ENCODE measurements at places on chromosomes 1 and 21.
A peak's percentile ranks its signal among the peaks of the same experiment; 100 is the strongest.

- no peak for DNase-seq
Observed at GRCh38 chr1:154865442-154866256, 4.4 kb downstream of the KCNN3 start.

DNA sequence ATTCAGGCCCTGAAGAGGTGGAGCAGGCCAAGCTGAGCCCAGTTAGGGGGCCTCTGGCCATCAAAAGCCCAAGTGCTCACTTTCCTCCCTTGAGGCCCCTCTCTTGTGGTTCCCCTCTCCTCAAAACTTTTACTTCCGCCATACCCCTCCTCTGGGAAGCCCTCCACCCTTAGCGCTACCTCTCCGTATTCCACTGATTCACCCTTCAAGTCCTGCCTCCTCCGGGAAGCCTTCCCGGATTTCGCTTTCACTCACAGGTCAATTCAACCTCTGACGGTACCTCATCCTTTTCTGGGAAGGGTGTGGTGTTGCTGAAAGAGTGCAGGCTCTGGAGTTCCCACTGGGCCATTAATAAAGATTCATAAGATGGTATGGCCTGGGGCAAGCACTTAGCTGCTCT is 19.1 kb downstream of the SPOCD1 start:
- DNase-seq: no peak

DNA sequence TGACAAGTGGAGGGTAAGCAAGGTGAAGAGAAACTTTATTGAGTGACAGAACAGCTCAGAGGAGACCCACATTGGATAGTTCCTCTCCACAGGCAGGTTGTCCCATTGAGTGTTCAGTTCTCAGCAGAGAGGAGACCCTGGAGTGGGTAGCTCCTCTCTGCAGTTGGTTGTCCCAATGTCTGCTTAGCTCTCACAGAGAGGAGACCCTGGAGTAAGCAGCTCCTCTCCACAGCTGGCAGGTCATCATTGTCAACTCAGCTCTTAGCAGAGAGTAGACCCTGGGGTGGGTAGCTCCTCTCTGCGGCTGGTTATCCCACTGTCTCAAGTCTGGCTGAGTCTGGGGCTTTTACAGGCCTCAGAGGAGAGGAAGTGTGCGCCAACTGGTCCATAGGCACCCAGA is 6.0 kb upstream of the CHD1L start:
- no peak for DNase-seq

DNA sequence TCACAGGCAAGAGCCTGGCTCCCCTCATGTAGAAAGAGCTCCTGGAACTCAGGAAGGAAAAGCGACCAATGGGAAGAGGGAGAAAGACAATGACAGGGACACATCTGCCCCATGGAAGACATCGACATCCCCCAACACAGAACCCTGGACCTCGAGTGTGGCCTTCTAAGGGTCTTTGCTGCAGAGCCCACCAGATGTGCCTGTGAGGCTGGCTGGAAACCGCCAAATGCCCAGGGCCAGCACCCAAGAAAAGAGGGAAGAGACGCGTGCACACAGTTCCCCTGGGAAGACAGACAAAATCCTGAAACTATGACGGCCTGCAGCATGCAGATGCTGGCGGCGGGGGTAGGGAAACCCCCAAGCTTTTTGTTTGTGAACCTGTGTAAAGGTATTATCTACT is 36.4 kb upstream of the ADARB1 start:
- no peak for DNase-seq

DNA sequence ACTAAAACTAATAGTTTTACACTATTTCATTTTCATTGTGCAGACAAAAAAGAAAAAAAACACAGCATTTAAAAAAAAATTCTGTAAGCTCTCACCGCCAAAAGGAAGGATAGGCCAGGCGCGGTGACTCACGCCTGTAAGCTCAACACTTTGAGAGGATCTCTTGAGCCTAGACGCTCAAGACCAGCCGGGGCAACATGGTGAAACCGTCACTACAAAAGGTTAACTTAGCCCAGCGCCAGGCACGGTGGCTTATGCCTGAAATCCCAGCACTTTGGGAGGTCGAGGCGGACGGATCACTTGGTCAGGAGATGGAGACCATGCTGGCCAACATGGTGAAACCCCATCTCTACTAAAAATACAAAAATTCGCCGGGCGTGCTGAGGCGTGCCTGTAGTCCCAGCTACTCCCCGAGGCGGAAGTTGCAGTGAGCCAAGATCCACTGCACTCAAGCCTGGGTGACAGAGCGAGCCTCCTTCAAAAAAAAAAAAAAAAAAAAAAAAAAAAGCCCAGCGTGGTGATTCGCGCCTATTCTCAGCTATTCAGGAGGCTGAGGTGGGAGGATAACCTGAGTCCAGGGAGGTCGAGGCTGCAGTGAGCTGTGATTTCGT is 14.3 kb upstream of the SPEN start:
- DNase-seq: peak; percentile 83

DNA sequence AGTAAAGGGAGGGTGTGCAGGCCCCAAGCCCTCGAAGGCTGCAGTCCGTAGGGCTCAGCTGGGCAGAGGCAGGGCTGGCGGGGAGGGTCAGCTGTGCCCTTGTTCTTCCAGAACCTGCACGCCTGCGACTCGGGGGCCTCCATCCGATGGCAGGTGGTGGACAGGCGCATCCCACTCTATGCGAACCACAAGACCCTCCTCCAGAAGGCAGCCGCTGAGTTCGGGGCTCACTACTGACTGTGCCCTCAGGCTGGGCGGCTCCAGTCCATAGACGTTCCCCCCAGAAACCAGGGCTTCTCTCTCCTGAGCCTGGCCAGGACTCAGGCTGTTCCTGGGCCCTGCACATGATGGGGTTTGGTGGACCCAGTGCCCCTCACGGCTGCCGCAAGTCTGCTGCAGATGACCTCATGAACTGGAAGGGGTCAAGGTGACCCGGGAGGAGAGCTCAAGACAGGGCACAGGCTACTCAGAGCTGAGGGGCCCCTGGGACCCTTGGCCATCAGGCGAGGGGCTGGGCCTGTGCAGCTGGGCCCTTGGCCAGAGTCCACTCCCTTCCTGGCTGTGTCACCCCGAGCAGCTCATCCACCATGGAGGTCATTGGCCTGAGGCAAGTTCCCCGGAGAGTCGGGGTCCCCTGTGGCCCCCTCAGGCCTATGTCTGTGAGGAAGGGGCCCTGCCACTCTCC is 13.6 kb upstream of the LRRC3 start:
- no peak for DNase-seq

- DNase-seq: no peak
Observed at GRCh38 chr1:212683357-212683722, 16.3 kb downstream of the BATF3 start.

DNA sequence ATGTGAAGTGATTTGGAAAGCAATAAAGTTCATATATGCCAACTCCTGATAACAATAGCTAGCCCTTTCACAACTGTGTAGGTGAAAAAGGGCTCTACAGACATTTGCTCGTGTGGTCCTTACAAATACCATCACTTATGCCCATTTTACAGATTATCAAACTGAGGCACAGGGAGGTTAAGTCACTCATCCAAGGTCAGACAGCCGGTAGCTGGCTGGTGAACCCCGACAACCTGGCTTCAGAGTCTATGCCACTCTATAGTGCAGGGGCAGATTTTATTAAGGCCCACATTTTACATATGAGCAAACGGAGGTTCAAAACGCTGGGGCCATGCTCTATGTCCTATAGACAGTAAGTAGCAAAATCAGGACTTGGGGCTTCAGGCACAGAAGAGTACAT is 280.5 kb downstream of the RRAGC start:
- no peak for DNase-seq

GRCh38 chr1:24986372-24986965 is 56.4 kb upstream of the RUNX3 start:
- DNase-seq: no peak

GRCh38 chr1:231879296-231879695 is 252.7 kb downstream of the DISC1 start:
- no peak for DNase-seq

GRCh38 chr1:31926252-31926651 is 11.9 kb downstream of the PTP4A2 start:
- DNase-seq: no peak

DNA sequence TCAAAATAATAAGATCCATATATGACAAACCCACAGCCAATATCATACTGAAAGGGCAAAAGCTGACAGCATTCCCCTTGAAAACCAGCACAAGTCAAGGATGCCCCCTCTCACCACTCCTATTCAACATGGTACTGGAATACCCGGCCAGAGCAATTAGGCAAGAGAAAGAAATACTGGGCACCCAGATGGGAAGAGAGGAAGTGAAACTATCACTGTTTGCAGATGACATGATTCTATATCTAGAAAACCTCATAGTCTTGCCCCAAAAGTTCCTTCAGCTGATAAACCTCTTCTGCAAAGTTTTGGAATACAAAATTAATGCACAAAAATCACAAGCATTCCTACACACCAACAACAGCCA is 442.7 kb downstream of the PTBP2 start:
- no peak for DNase-seq

- no peak for DNase-seq
Observed at GRCh38 chr1:167452483-167452882, 65.8 kb downstream of the CD247 start.

- no peak for DNase-seq
Observed at GRCh38 chr1:240046000-240046399, 45.7 kb upstream of the FMN2 start.

DNA sequence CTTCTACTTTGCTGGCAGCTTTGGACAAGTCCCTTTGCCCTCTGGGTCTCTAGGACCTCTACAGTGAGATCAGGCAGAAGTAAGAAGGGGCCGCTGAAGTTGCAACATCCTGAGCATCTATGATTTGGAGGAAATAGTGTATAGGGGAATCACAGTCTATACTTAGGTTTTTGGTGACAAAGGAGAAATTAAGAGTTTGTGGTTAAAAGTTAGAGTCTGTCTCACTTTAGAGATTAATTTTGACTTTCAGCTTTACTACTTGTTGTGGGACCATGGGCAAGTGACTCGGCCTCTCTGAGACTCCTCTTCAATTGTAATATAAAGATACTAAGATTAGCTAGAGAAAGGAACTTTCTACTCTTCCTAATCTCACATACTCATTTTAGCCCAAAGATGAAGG is 33.1 kb upstream of the LMX1A start:
- DNase-seq: no peak

DNA sequence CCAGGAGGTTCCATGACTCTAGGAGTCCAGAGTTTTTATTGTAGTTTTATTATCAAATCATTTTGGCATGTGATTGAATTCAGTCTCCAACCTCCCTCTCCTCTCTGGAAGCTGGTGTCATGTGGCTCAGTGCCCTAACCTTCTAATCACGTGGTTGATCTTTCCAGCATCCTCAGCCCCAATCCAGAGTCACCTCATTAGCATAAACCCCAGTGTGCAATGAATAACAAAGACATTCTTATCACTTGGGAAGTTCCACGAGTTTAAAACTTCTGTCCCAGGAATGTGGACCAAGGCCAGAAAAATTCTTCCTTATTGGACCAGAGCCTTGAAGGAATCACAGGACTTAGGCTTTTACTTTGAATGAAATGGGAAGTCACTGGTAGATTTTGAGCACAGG is 52.2 kb downstream of the KIRREL1 start:
- DNase-seq: no peak

GRCh38 chr1:233938476-233938875 is 34.0 kb downstream of the SLC35F3 start:
- no peak for DNase-seq

GRCh38 chr1:222616525-222616924 is 1.4 kb upstream of the MIA3 start:
- no peak for DNase-seq

DNA sequence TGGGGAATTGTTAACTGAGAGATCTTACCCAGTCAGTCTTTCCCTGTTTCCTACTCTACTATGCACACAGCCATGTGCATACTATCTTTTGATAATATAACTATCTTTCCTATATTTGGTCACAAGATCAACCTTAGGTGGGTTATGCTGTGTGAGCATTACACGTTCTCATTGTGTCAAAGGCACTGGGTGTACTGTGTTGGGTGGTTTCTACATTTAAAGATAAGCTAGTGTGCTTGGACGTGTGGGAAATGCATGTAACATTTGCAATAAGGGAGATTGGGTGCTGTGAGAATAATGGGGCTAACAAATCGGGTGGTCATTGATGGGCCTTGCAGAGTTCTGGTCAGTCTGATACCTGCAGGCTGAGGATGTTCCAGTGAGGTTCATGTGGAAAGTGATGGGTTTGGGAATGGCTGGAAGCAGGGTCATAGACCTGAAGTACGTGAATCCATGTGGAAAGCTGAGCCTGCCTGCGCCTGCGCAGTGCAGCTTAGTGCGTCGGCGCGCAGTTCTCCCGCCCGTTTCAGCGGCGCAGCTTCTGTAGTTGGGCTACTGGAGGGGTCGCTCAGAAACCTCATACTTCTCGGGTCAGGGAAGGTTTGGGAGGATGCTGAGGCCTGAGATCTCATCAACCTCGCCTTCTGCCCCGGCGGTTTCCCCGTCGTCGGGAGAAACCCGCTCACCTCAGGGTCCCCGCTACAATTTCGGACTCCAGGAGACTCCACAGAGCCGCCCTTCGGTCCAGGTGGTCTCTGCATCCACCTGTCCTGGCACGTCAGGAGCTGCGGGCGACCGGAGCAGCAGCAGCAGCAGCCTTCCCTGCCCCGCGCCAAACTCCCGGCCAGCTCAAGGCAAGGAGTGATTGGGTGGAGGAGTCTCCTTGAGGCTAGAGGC is at the start of gene MSH4:
Gene MSH4, plus strand, starts transcription at position 507 of the 897 bp plus-strand sequence. Its CDS starts 104 bp downstream, at position 611.
- DNase-seq: peak; percentile 83

- no peak for DNase-seq
Observed at GRCh38 chr21:8990326-8991087, 1530.9 kb upstream of the TPTE start.

DNA sequence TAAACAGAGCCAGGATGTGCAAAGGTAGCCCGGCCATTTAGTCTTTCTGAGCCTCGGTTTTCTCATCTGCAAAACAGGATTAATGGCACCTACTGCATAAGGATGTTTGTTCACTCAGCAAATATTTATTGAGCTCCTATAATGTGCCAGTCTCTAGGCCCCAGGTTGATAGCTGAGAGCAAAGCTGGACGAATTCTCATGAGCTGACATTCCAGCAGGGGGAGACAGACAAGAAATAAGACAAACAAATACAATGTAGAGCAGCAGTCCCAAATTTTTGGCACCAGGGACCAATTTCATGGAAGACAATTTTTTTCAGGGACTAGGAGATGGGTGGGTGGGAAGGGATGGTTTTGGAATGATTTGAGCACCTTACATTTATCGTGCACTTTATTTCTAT is 74.3 kb upstream of the PAX7 start:
- DNase-seq: peak; percentile 17

DNA sequence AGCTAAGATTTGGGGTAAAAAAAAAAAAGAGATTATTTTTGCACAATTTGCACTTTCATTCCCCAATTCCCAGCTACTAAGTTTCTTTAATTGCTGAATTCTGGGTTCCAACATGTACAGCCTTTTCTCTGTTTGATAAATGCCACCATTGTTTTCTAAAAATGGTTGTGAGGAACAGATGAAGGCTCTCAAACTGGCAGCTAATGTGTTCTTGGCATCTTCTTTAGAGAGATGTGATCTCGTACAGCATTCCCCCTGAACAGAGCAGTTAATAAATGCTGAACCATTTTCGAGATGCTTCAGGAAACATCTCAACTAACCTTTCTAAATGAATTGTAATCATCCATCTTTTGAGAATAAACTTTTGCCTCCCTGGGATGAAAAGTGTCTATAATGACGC is 107.9 kb upstream of the DYNLT5 start:
- DNase-seq: no peak
